Activated T-helper 17 cell treated with anti-CD3 and anti-CD28 coated beads, Interleukin-2, amount 50 U/mL, for 72 hours (primary cell): ENCODE measurements at places on chromosomes 5 and 9. TPM values are rescaled to one million over a fixed set of nuclear protein-coding genes. Genes with fewer than 3 reads are reported as not detected.
A peak's percentile ranks its signal among the peaks of the same experiment; 100 is the strongest.

- ATAC-seq = no peak
Observed at GRCh38 chr5:88662846-88663245, 220.1 kb downstream of the MEF2C start.

- no peak for ATAC-seq
Observed at GRCh38 chr5:130995254-130995515, 169.9 kb downstream of the HINT1 start.

DNA sequence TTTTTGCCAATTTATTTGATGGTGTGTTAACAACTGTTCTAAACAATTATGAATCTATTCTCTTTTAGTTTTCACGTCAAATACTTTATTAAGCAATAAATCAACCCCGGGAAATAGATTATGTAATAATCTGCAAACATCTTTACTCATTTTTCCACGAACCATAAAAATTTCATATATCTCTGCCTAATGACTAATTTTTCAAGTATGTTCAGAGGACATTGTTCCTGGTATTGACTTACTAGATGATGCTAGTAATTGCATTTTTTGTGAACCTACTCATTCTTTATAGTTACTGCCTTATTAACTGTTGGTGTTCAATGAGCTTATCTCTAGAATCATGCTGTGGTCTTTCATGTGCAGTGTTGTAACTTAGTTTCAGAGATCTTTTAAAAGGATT lies 41.0 kb upstream of the FBN2 start:
- ATAC-seq = no peak

- ATAC-seq = peak; percentile 87
Observed at GRCh38 chr9:112224401-112225289, 49.5 kb upstream of the SUSD1 start.

- peak; percentile 31 for ATAC-seq
Observed at GRCh38 chr5:106076655-106077054, 1594.1 kb downstream of the EFNA5 start.

GRCh38 chr9:29514336-29514735 lies 1941.1 kb upstream of the C9orf72 start:
- ATAC-seq = no peak

The MATR3 gene
- total RNA-seq = 184 TPM

The CCL21 gene
- not detected for total RNA-seq

The EQTN gene
- total RNA-seq = not detected
